ENCODE measurements at places on chromosomes 2 and 18.
A peak's percentile ranks its signal among the peaks of the same experiment; 100 is the strongest.

- DNase-seq, result no peak
These were observed 151.2 kb downstream of the FMNL2 start for GRCh38 chr2:152485954-152486736.

DNA sequence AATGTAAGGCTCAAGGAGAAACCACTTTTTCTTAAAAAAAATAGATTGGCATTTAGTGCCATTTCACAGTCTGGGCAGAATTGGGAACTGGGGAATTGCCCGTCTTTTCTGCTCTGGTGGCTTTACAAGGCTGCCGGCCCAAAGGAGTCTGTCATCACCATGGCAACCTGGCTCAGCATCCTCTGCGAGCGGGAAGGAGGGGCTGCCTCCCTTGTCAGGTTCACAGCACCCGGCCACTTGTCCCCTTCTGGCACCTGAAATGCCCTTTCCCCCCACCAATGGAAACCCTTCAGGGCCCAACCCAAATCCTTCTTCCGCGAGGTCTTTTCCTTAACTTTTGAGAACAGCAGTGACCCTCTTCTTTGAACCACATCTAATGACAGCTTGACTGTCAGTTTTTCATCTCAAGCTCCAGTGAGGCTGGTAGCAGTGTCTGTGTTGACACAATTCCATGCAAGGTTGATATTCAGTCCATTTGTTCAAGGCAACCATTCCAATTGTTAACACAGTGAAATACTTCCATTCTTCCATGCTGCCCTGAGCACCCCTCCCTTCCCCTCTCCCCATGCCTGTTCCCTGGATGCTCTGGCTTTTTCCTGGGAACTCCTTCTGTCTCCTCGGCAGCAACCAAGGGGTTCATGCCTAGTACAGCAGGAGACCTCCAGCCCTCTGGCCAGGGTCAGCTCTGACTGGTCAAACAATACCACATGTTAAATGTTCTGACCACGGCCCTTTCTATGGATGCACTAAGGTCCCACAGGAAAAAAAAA, 79.6 kb downstream of the DNER start:
- no peak for DNase-seq

DNA sequence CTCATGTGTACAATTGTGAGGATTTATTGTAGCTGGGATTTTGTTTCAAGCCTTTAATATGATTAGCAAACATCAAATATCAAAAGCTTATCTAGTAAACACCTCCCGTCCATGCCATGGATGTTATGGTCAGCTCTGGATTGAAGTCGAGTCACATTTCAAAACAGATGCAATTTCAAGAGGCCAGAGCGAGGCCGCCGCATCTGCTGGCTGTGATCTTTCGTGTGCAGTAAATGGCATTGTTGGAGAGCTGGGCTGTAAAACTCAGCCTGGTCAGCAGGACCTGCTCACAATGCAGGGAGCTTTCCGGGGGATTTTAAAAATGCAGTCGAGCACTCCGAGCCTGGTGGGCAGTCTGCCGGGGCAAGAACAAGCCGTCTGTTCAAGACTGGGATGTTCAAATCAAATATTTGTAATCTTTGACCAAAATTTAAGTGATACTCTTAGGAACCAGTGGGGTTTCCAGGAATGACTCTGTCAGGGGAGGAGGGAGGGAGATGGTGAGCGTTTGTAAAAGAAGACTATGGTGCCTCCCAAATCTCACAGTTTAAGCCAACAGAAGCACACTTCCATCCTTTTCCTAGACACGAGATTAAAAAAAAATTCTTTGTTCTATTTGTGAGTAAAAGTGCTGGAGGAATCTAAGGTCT, 97.6 kb downstream of the MYCN start:
- DNase-seq, result no peak

- DNase-seq, result peak; percentile 21
These were observed 166.1 kb upstream of the FOSL2 start for GRCh38 chr2:28226558-28226957.

DNA sequence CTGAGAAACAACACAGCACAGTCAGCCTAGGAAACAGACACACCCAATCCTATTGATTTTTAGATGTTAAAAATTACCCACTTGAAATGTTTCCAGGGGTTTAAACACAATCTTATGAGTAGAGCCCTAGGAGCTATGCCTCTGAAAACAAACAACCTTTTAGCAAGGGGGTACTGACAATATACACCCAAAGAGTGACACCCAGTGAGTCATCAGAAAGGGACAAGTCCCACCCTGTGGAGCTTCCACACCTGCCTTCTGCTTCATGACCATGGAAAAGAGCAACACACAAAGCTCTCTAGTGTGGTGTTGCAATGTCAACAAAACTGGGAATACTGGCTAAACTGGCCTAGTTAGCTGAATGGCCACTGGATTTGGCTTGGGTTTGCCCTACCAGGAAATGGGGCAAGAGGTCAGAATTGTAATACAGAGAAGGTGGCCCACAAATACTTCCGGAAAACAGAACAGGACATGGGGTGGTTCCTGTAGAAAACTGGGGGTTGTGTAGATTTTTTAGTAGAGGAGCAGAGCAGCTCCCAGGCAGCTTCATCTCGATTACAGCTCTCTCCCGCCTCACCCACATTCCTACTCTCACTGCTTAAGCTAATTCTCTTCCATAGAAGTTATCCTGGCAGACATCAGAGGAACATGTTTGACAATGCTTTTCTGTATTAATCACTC, 98.2 kb downstream of the GAREM1 start:
- peak; percentile 79 for DNase-seq

DNA sequence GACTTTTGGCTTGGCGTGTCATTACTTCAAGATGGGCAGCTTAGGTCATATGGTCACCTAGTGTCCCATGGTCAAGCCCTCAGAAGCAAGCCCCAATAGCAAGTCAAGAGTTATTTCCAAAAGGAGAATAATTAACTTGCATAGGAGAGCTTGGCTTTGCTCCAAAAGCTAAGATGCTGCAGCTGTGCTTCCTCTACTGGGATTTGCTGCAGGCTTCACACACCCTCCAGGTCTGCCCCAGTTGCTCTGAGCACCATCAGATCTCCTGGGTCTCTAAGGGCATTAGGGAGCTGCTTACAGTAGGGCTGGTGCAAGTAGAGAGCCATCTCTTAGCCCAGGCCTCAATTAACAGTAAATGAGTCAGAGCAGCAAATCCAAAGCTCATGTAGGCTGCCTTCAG, 46.6 kb downstream of the THUMPD2 start:
- DNase-seq, result no peak

DNA sequence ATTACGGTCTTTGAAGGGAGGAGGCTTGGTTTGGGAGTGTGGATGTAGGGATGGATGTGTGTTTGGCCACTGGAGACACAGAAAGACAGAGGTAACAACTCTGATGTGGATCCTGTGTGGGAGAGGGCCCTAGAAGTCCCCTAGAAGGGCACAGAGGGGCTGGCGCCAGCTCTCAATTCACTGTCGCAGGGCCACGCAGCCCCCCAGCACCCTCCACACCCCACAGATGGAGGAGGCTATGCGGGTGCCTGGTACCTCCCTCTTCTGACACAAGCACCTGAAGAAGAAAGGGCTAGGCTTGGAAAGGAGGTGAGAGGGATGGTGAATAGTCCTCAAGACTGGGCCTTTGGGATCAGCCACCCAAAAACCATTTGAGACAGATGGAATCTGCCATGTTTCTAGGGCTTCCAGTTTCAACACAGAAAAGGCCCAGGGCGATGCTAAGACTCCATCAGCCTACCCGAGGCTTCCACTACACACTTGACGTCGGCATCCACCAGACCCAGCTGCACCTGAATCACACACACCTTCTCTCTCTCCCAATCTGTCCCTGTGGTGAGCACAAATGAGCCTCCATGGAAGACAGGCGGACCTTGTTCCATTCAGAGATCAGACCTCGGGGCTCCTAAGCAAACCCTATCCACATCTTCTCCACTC, 413.5 kb upstream of the HS6ST1 start:
- DNase-seq, result no peak

DNA sequence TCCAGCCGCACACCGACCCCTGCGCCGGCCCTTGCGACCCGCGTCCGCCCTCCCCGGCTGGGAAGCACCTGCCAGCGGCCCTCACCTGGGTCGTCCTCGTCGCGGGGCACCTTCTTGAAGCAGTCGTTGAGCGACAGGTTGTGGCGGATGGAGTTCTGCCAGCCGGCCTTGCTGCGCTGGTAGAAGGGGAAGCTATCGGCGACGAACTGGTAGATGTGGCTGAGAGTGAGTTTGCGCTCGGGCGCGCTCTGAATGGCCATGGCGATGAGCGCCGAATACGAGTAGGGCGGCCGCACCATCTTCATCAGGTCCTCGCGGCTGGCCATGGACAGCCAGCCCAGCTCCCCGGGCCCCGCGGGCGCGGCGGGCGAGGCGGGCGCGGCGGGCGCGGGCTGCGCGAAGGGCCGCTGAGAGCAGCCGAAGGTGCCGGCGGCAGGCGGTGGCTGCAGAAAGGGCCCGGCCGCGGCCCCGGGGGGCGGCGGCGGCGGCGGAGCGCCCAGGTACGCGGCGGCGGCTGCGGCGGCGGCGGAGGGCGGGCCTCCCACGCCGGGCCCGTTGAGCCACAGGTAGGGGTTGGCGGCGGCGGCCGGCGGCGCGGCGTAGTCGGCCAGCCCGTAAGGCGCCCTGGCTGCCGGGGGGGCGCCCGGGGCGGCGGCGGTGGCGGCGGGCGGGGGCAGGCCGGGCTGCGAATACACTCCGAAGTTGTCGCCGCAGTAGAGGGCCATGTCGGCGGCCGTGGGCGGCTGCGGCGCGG, 505 bp downstream of the FOXI3 start:
- no peak for DNase-seq

DNA sequence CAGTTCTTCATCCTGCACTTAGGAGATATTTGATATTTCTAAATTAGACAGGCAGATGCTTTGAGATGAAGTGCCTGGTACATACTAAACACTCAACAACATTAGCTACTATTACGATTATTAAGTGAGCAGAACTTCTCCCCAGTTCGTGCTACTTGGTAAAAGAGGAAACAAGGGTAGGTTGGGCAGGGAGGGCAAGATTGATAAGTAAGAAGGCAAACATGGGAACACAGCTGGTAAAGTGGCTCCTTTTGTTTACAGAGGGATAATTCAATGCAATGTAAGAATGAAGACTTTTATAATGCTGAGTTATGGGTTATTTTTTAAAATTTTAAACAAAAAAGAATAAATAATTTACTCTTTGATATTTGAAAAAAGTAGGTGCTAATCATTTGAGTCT, 15.9 kb upstream of the WIPF1 start:
- no peak for DNase-seq

- no peak for DNase-seq
These were observed 506.9 kb upstream of the KLHL29 start for GRCh38 chr2:22878121-22878520.

DNA sequence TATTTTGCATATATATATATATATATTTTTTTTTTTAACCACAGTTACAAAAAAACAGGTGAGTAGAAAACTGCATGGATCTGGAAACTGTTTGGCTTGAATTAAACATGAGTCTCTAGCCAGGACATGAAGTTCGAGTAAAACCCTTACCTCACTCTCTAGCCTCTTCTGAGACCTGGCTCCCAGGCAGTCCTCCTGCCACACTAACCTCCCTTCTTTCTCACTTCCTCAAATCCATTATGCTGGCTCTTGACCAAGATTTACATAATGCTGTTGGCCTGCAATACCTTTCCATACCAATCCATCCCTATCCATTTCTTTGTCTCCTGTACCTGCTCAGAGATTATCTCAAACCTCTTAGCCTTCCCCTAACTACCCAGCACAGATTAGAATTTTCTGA, 34.0 kb downstream of the PIGN start:
- DNase-seq, result no peak

DNA sequence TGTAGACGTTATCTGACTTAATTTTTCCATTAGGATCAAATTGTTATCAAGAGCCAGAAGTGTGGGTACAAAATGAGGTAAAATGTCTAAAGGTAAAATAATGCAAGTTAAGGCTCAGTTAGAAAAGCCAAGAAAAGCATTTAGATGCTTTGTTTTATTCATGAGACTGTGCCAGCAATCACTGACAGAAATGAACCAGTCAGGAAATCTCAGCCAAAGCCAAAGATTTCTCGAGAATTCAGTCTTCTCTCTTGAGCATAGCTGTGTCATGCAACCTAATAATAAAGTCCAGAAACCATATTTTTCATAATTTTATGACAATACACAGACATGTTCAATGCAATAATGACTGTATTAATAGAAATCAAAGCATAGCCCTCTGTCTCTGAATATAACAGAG, 43.5 kb upstream of the ZNF397 start:
- DNase-seq, result no peak

DNA sequence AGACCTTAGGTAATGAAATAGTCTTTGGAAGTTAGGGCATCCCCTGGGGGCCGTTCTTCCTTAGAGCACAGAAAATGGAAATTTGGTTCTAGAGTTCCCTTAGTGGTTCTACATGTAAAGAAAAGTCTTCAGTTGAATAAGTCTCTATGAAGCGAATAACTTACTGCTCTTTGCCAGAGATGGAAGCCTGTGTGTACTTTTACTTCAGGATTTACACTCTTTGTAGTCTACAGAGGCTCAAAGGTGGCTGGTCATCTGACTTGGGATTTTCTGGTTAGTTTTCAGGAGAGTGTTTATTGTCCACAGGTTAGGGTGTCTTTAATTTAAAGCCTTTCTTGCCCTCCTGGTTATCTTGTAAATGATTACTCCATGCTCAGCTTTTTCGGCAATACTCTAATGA, 210.6 kb downstream of the ZNF521 start:
- no peak for DNase-seq

GRCh38 chr2:165870346-165870745, 76.3 kb upstream of the GALNT3 start:
- no peak for DNase-seq

DNA sequence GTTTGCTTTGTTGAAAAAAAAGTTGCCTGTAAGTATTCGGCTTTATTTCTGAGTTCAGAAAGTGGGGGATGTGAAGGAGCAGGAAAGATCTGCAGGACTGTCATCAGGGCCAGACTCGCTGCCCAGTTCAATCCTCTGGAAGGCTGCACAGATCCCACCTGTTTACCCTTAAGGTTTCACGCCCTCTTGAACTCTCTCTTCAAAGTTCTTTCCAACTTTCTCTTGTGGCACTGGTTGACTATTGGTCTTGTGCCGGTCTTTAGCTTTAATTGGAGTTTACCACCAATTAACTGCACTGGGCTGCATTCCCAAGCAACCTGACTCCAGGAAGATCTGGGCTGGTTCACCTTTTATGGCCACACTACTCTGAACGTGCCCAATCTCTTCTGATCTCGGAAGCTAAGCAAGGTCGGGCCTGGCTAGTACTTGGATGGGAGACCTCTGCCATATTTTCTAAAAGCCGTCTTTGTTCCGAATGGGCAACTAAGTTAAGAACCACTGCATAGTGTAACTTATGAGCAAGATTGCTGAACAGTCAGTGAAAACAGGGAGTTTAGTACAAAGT, 495.0 kb downstream of the DPP10 start:
- peak; percentile 7 for DNase-seq

- peak; percentile 33 for DNase-seq
These were observed 5.5 kb upstream of the ARL4C start for GRCh38 chr2:234502285-234502918.

- DNase-seq, result no peak
These were observed 221.0 kb downstream of the CDH20 start for GRCh38 chr18:61554117-61554776.

All from ELF-1 (cell line).